ENCODE measurements at places on chromosomes 12 and 14. TPM values are rescaled to one million over a fixed set of nuclear protein-coding genes. Genes with fewer than 3 reads are reported as not detected.

The HOXC5 gene
- total RNA-seq, result not detected

The SLCO1B1 gene
- total RNA-seq, result not detected

The SLCO1B3 gene
- not detected for total RNA-seq

The TRAF3 gene
- 61.7 TPM for total RNA-seq

The HOXC12 gene
- total RNA-seq, result not detected

The AP4S1 gene
- 4.3 TPM for total RNA-seq

The TAS2R20 gene
- total RNA-seq, result 4.4 TPM

The AQP5 gene
- not detected for total RNA-seq

The VRTN gene
- not detected for total RNA-seq

The OR10G2 gene
- not detected for total RNA-seq

The TXNDC16 gene
- total RNA-seq, result 7.7 TPM

The PTCSC3 gene
- not detected for total RNA-seq

The ST8SIA1 gene
- total RNA-seq, result 2.5 TPM

The FBLN5 gene
- 1.4 TPM for total RNA-seq

The ALDH6A1 gene
- 27.2 TPM for total RNA-seq

Measured in activated T-helper 17 cell treated with anti-CD3 and anti-CD28 coated beads, Interleukin-2, amount 50 U/mL, for 72 hours (primary cell).